ENCODE measurements at places on chromosomes 2 and 18.

- DNase-seq, result peak; percentile 98
These were observed 22.6 kb downstream of the FER1L5 start for GRCh38 chr2:96665083-96665569.

- no peak for DNase-seq
These were observed 123.2 kb downstream of the BIRC6 start for GRCh38 chr2:32479993-32480392.

GRCh38 chr2:181516992-181517391 is 59.8 kb downstream of the ITGA4 start:
- no peak for DNase-seq

DNA sequence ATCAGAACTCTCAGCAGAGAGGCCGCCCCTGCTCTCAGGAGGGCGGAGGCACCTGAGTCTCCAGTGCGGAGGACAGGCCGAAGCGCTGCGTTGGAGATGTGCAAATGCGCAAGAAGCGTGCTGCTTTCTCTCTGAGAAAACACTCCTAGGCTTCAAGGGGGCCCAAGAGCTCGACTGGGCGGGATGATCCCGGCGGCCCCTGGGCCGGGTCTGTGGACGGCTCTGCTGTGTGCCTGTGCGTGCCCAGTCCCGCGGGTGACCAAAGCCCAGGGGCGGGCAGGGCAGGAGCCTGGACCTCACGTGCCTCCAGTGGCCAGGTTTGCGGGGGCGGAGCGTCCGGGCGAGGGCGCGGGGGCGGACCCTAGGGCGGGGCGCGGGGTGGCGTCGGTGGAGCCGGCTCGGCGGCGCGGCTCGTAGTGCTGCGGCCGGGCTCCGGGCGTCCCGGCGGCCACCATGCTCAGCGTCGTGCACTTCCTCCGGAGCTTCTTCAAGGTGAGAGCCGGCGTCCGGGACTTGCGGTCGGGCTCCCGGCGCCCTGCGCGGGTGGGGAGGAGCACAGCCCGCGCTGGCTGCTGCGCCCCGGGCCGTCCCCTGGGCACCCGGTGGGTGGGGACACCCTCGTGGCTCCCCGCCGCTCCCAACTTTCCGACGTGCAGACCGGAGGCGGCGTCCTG is at the start of gene ARHGEF4:
ARHGEF4 (plus strand) TSS at position 414 of the 674 bp plus-strand sequence; CDS start at position 454, 40 bp downstream.
- DNase-seq, result no peak

DNA sequence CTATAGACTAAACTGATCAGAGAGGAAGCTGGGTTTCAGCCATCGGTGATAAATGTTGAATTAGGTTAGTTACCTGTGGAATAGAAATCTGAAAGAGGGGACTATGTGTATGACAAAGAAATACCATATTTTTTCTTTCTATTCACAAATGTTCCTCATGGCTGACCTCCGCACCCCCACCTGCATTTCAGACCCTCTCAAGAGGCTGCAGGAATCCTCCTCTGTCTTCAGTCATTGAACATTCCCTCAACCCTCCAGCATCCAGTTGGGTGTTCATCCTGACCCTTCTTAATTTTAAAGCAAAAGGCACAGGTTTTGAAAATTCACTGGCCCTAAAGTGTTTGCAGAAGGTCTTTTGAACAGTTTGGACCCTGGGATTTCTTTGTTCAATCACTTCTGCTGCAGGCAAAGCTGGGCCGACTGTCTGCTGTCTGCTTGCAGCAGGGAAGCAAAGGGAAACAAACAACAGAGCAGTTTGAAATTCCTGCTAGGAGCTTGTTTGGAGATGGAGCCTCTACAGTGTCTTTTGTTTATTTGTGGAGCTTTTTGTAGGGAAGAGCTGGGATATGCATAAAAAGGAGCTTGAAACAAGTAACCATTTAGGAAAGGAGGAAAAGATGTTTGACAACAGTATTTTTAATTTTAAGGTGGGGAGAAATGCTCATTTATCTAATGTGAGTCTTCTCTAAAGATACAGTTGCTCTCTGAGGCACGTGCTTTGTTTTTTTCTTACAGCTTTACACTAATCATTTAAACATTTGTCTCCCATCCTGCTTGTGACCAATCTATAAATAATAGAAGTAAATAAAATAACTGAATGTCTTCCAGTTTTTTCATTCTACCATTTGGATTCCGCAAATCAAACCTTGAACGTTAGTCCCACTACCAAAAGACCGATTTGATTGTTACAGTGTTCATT is 213.3 kb upstream of the MMADHC start:
- no peak for DNase-seq

- no peak for DNase-seq
These were observed 54.3 kb downstream of the THOC1 start for GRCh38 chr18:213505-213904.

GRCh38 chr18:28267276-28267675 is 90.3 kb upstream of the CDH2 start:
- no peak for DNase-seq

DNA sequence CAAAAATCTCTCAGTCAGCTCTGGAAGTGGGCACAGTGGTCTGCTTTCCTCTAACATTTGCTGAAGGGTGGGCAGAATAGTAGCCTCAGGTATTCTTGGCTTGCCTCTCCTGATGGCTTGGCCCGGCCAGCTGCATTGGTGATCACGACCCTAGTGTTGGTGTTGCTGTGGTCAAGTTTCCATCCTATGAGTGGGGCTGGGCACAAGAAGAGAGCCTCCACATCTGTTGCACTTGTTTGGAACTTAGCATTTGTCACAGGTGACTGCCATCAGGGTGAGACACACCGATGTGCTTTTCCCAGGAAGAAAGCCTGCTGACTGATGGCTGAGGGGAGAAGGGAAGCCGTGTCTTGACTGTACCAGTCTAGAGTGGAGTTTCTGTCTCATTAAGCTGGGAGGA is 33.1 kb upstream of the SNORC start:
- no peak for DNase-seq

DNA sequence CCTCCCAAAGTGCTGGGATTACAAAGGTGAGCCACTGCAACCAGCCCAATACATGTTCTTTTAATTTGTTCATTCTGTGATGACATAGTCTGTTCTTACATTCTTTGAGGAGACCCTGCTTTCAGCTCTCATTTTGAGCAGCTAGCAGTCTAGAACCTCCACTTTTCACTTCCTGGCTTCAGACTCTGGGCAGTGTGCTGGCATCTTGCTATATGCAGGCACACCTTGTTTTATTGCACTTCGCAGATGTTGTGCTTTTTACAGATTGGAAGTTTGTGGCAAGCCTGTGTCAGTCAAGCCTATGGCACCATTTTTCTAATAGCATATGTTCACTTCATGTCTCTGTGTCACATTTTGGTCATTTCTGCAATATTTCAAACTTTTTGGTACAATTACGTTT is 72.4 kb downstream of the PRKCE start:
- no peak for DNase-seq

DNA sequence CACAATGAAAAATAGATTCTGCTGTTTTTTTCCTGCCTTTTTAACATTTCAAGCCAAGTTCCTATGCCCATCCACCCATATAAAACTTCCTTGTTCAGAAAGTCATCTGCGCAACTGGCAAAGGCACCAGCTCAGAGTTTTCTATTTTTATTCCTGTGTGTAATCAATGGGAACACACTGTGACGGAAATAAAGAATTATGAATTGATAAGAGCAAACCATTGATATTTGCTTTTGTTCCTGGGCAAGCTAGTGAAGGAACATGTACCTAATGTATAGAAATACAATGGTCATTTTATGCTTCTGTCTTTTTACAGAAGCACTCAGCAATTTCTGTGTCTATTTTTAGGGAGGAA is 30.8 kb upstream of the AAK1 start:
- no peak for DNase-seq

GRCh38 chr2:101860157-101860556 is 131.6 kb upstream of the IL1R2 start:
- DNase-seq, result no peak

- no peak for DNase-seq
These were observed 138.0 kb downstream of the CTIF start for GRCh38 chr18:48676756-48677368.

GRCh38 chr2:171056307-171056706 is 104.4 kb downstream of the TLK1 start:
- DNase-seq, result peak; percentile 2

DNA sequence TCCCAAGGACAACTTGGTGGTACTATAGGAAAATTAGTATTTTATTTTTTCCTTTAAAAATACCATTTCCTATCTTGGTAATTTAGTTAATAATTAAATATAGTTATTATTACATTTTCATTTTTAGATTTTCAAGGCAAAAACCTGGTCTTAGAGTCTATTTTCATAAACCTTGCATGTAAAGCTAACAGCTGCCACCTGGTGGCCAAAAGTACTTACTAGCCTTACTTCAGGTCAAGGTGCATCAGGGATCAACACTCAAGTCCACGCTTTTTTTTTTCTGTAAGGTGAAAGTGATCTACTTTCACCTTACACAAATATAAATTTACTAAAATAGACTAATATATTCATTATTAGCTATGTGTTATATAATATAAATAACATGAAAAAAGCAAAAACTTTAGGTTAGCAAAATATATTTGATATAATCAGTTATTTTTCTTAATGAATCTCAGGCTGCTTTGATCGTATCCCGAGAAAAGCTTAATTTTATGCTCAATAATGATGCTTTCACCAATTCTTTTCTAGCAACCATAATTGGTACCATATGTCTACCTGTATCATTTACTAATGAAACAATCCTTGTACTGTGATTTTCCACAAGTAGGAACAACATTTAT is 62.5 kb downstream of the RELCH start:
- peak; percentile 24 for DNase-seq

GRCh38 chr2:15738225-15738546 is 146.5 kb downstream of the DDX1 start:
- DNase-seq, result no peak

DNA sequence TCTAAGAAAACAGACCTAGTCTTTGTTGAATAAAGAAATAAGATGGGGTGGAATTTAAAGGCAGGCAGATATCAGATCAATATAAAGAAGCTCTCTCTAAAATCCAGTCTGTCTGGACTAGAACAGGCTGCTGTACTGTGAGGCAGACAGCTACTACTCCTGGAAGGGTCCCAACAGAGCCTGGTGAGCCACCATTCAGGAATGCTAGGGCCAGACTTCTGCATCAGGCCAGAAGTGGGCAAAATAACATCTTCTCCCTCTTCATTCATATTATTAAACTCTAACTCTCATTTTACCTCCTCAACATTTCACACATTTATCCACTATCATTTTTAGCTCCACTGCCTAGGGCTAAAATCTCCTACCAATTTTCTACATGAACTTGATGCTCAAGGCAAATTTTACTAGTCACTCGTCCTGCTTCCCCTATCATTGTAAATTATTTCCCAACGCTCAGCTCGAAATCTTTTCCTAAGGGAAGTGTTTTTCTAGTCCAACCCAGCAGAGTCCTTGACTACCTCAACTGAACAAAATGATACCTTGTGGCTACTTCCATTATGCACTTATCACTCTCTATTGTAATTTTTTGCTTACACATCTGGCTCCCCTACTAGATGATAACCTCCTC is 45.2 kb upstream of the GLS start:
- no peak for DNase-seq

DNA sequence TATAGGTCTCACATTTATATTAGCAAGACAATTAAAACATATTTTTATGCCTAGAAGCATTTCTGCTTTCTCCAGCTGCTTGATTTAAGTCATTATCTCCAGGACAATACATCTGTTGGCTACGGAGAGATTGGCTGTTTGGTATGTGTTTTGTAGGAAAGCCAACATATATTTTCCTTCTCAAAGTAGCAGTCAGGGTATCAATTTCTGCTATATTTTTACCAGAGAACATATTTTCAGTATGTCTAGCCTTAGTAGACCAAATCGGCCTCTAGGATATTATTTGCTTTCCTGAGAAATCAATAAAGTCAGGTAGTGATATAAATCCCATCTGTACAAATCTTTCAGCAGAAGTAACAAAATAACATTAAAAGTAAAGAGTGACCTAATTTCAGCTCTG is 150.0 kb upstream of the COL3A1 start:
- no peak for DNase-seq

GRCh38 chr18:45997700-45998151 is 30.6 kb upstream of the EPG5 start:
- DNase-seq, result no peak

GRCh38 chr2:197286805-197287595 is 23.6 kb downstream of the ANKRD44 start:
- DNase-seq, result peak; percentile 79

DNA sequence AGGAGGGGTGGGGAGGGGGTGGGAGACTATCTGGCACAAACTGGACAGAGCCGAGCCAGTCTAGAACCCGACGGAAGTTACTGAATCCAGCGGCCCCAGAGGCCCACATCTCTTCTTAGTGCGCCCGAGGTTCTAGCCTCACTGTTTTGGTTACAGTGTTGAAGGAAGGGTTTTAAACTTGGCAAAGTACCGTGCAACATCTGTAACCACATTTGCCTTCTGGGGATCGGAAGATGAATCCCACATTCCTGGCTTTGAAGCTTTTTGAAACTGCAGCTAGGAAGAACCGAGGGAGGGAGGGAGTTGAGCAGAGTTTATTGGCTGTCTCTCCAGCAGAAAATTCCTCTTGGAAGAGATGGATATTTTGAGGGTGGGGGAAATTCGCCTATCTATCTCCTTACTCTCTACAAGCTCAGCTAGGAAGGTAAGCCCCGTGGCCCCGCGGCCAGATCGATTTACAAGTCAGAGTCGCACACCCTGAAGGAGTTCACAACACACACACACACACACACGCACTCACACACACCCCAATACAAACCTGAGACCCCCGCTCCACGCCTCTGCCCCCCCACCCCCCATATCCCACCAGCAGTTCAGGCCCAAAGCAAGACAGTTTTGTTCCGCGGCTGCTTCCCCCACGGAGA is 1.0 kb downstream of the ACVR1 start:
- peak; percentile 88 for DNase-seq

GRCh38 chr2:172878260-172878659 is 142.6 kb downstream of the RAPGEF4 start:
- DNase-seq, result no peak

DNA sequence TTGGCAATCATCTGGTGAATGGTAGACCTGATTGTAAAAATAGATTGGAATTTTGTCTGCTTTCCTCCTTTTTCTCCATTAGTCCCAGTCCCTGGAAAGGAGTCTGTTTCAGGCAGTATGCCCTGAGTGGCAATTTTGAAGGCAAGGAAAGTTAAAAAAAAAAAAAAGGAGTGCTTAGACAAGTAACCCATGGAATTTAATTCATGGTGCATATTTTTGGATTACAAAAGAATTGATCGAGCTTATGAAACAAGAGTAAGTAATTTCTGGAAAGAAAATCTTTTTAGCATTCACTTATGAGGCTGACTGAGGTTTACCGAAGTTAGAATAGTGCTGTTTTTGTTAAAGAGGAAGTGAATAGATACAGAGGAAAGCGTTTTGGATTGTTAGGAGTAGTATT is 29.4 kb upstream of the TMEM178A start:
- DNase-seq, result no peak

- DNase-seq, result no peak
These were observed 21.3 kb downstream of the SLC66A2 start for GRCh38 chr18:79930020-79930642.

GRCh38 chr2:69994166-69994565 is 32.7 kb upstream of the ASPRV1 start:
- no peak for DNase-seq

Data from GM04504 (cell line).